Ascending aorta (tissue), 2 donors: ENCODE measurements at places on chromosomes 6 and 20.
A peak's percentile ranks its signal among the peaks of the same experiment; 100 is the strongest.

GRCh38 chr6:160756871-160757270 is 54.8 kb downstream of the PLG start:
- no peak for DNase-seq

DNA sequence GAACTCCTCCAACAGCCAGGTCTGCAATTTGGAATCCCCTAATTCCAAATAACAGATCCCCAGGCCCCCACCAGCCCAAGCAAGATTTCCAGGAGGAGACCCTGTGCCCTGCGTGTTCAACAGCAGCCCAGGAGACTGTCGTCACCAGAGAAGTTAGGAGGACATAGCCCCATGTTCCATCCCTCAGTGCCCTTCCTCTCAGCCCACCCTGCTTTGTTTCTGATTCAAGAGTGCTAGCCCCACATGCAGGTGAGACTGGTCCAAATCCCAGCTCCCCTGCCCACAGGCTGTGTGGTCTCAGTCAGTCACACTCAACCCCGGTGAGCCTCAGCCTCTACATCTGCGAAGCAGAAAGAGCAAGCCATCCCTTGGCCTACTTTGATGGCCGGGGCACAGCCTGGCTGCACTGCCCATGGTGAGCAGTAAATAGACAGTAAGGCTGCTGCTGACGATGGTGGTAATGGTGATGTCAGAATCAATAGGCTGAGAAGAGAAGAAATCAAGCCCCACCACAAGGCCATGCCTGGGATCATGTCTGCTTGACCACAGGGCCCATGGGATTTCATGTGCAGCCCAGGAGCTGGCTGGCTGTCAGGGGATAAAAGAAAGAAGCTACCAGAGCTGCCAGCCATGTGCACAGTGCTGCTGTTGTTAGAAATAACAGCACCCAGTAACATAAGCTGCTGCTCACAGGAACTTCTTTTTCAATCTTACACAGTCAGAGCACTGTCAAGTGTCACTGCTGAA is 51.5 kb upstream of the NXT1 start:
- DNase-seq, result no peak

- no peak for DNase-seq
Measured at GRCh38 chr20:46022411-46023147, 6.4 kb upstream of the SLC12A5 start.

- DNase-seq, result no peak
Measured at GRCh38 chr6:69768664-69769063, 28.1 kb downstream of the LMBRD1 start.

DNA sequence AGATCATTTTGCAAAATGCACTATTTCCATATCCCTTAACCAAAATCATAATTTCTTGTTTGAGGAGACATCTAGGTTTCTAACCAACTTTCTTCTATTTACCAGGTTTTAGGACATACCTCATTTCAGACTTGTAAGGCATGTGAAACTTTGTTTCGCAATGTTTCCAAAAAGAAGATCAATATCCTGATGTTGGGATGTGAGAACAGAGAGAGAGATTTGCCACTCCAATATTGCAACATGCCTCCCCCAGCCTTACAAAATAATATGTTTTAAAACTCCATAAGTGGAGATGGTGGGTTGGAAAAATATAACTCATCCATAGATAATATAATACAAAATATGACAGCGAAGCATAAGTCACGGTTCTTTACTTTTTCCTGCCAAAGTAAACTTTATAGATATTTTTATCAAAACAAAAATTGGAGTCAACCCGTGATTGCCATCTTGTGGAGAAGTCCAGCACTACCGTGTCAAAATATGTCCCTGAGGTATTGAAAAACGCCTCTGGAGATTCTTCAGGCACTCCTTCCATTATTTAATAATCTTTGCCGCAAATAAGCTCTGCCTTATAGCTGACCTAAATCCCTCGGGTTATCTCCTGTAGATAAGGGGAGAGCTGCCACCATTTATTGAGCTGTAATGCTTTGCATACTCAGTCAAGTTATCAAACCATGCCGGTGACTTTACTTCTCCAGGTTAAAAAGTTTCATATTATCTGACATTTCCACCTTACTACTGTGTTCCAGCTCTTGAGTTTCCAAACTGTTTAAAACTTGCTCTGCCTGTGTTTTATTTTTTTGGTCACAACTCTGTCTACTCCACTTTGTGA is 534.2 kb downstream of the HACE1 start:
- DNase-seq, result no peak

DNA sequence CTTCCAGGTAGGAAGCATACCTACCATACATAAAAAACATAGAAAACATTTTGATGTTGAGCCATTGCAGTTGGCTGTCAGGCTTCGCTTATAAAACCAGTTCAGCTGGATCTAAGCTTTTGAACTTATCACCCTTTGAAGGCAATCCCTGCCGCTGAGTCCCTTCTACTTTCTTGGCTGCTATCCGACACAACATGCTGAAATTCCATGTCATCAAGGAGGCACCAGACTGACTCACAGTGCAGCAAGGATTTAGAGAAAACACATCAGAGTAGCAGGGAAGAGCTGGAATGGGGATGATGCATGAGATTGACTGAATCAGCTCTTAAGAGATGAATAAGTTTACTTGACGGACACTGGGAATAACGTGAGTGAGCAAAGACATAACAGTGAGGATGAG is 135.0 kb upstream of the MAN1A1 start:
- DNase-seq, result no peak

GRCh38 chr20:31861135-31861384 is 9.3 kb downstream of the DUSP15 start:
- no peak for DNase-seq

GRCh38 chr6:64920257-64920656 is 786.8 kb downstream of the EYS start:
- DNase-seq, result no peak

- DNase-seq, result no peak
Measured at GRCh38 chr6:31574106-31575061, 981 bp upstream of the TNF start.

DNA sequence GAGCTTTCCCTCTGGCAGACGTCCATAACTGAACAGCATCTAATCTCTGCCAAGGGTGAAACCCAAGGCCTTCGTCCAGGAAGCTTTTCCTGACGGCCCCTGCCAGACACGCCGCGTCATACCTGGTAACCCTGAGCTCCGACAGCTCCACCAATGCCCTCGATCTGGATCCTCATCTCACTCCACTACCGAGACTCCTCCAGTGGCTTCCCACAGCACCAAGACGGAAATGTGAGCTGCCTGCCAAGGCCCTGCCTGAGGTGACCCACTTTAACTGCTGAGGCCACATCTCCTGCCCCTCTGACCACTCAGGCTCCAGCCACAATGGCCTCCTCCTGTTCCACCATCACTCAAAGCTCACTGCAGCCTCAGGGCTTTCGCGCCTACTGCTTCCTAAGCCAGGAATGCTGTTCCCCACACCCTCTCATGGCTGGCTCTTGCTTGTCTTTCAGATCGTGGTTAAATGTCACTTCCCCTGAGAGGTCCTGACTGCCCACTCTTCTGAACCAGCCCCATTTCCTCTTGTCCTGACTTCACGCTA is 143.2 kb downstream of the PREX1 start:
- no peak for DNase-seq

- DNase-seq, result no peak
Measured at GRCh38 chr20:49480236-49480635, 2.2 kb downstream of the KCNB1 start.

DNA sequence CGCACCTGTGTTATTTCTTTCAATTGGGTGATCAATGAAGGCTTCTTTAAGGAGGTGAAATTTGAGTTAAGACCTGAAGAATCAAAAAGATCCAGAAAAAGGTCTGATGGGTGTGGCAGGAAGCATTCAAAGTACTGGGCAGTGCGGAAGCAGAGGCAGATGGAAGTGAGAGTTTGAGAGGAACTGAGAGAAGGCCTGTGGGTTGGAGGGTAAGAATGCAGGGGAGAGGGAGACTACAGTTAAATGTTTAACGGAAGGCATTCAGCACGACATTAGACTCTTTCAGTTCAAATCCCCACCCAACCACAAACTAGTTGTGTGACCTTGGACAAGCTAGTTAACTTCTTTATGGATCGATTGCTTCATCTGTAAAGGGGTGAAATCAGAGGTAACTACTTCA is 50.5 kb upstream of the GCM1 start:
- DNase-seq, result no peak

DNA sequence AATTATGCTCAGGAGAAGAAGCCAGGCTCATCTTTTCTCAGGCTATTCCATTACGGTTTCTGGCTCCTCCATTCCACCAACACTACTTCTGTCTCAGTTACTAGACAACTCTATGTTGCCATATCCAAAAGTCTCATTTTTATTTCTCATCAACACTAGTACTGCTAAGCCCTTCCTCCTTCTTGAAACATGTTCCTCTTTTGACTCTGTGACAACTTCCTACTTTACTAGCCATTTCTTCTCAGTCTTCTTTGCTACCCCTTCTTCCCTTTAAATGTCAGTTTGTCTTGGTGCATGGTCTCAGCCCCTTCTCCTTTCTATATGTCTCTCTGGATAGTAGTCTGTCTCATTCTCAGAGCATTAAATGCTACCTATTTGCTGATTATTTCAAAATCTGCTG is 7.1 kb upstream of the ADGRG6 start:
- DNase-seq, result no peak

DNA sequence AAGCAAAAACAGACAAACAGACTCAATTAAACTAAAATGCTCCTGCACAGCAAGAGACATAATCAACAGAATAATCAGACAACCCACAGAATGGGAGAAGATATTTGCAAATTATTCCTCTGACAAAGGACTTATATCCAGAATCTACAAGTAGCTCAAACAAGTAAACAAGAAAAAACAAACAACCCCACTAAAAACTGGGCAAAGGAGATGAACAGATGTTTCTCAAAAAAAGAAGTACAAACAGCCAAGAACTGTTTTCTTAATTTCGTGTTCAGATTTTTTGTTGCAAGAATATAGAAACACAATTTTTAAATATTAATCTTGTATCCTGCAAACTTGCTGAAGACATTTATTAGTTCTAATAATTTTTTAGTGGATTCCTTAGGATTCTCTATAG is 274.1 kb downstream of the BCKDHB start:
- no peak for DNase-seq

GRCh38 chr20:59144179-59144830 is 19.3 kb upstream of the ZNF831 start:
- DNase-seq, result no peak

DNA sequence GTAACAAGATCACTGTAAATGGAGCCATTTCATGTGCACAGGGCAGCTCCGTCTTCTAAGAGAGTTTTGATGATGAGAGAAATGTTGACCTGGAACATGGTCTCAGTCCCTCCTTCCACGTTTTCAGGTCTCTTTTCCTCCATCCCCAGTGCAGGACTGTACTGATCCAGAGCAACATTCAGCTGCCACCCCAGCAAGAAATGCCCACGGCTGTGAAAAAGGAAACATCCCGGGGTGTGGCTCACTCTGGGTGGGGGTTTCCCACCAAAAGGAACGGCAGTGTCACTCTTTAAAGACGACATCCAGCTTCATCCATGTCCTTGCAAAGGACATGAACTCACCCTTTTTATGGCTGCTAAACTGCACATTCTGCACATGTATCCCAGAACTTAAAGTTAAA is 92.6 kb downstream of the ERMARD start:
- no peak for DNase-seq

- DNase-seq, result no peak
Measured at GRCh38 chr6:49637350-49637731, 702 bp upstream of the RHAG start.

DNA sequence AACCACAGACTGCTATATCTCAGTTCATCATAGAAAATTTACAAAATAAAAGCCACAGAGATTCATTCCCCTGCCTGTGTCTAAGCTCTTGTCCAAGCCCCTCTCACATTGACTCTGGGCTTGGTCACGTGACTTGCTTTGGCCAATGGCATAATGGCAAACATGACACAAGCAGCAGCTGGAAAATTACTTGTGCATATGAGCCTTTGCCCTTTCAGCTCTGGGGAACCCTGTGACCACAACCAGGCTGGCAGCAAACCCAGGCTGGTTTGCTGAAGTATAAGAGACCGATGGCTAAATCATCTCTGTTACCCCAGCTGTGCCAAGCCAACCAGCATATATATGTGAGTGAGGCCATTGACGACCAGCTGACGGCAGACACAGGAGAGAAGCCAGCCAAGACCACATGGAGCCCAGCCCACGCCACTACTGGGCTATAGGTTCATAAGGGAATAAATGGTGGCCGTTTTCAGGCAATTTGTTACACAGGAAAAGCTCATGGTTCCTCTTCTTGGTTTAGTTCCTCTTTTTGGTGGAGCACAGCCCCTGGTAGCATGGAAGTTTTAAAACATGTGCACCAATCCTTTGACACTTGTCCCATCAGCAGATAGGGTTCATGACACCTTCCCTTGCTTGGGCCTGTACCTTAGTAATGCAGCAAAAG is 31.8 kb upstream of the RSPO4 start:
- peak; percentile 39 for DNase-seq

DNA sequence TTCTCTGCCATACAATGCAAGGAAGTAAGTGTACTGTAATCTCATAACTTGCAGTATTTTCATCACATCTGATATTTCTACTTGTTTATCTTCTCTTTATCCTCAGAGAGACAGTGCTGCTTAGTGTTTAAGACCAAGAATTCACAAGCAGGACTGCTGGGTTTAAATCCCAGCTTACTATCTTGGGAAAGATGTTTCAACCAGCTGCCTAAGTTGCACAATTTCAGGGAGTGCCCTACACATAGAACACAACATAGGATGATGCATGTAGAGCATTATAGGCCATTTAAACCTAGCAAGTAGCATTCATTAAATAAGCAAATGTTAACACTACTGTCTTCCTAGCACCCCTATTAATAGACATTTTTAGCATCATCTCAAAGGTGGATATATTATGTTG is 205.2 kb upstream of the CEP162 start:
- no peak for DNase-seq

DNA sequence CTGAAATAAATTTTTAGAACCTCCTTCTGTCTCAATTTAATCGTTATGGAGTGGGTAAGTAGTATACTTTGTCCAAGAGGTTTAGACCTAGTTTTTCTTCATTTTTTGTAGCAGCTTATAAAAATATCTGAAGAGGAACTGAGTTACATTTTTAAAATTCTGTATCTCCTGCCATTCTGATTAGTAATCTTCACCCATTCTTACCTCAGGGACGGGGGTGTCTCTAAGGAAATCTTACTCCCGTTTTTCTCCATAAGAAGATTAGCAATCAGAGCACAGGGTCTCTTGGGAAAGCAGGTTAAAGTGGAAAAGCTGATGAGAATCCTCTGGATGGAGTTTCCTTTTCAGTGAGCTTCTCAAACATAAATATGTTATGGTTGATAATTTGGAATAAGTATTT is 259.3 kb upstream of the FAM83B start:
- no peak for DNase-seq
